ENCODE measurements at places on chromosomes 5 and 9. TPM values are rescaled to one million over a fixed set of nuclear protein-coding genes. Genes with fewer than 3 reads are reported as not detected.

Gene ELOVL7
- 0.09 TPM for total RNA-seq

Gene CORO2A
- under 0.01 TPM for total RNA-seq

Gene HACD4
- total RNA-seq, result 4.9 TPM

Gene ANKRD33B
- 3.6 TPM for total RNA-seq

Gene OR1J2
- not detected for total RNA-seq

Gene ACO1
- 70.9 TPM for total RNA-seq

Gene RASGRF2
- 12.0 TPM for total RNA-seq

Gene NUTM2F
- not detected for total RNA-seq

Gene CLINT1
- total RNA-seq, result 71.2 TPM

Gene MED27
- 9.9 TPM for total RNA-seq

Gene LTC4S
- total RNA-seq, result 1.3 TPM

Gene LCN1
- not detected for total RNA-seq

Gene SOX30
- total RNA-seq, result not detected

Gene OTULINL
- total RNA-seq, result not detected

Gene CTSV
- 0.16 TPM for total RNA-seq

Gene ABCA1
- total RNA-seq, result 207 TPM

Gene TSPAN17
- 29.5 TPM for total RNA-seq

Gene SLC36A3
- not detected for total RNA-seq

Gene CLIC3
- 8.2 TPM for total RNA-seq

Gene UAP1L1
- total RNA-seq, result 16.2 TPM

Gene GRAMD2B
- 8.0 TPM for total RNA-seq

Gene GLDC
- 0.09 TPM for total RNA-seq

Gene AIF1L
- total RNA-seq, result 0.16 TPM

Gene CCL21
- not detected for total RNA-seq

Gene FAM53C
- total RNA-seq, result 32.0 TPM

Gene GIN1
- total RNA-seq, result 5.7 TPM

Gene EMB
- total RNA-seq, result 4.3 TPM

Gene FOXE1
- not detected for total RNA-seq

Gene TSSK1B
- 0.16 TPM for total RNA-seq

Gene PCDHGC3
- 55.5 TPM for total RNA-seq

Gene SAXO1
- total RNA-seq, result 0.09 TPM

Gene MGAT1
- 63.5 TPM for total RNA-seq

Gene OBP2A
- total RNA-seq, result not detected

Gene ZNF462
- total RNA-seq, result 14.0 TPM

Gene OSMR
- total RNA-seq, result 20.1 TPM

Gene IL33
- total RNA-seq, result 83.6 TPM

Gene ACER2
- total RNA-seq, result 1.6 TPM

Gene ADAMTS12
- total RNA-seq, result 9.8 TPM

Gene C9orf152
- total RNA-seq, result not detected

Gene SUB1
- total RNA-seq, result 123 TPM

Gene GLT6D1
- not detected for total RNA-seq

Gene EGFLAM
- 0.16 TPM for total RNA-seq

Gene NOXA1
- total RNA-seq, result 0.26 TPM

Gene ANKRD34B
- total RNA-seq, result not detected

Gene TAS2R1
- not detected for total RNA-seq

Data from bronchial smooth muscle cell (primary cell).